ENCODE measurements at places on chromosomes 7 and 10.
A peak's percentile ranks its signal among the peaks of the same experiment; 100 is the strongest.

GRCh38 chr7:18693816-18694215, 198.3 kb downstream of the HDAC9 start:
- no peak for DNase-seq

DNA sequence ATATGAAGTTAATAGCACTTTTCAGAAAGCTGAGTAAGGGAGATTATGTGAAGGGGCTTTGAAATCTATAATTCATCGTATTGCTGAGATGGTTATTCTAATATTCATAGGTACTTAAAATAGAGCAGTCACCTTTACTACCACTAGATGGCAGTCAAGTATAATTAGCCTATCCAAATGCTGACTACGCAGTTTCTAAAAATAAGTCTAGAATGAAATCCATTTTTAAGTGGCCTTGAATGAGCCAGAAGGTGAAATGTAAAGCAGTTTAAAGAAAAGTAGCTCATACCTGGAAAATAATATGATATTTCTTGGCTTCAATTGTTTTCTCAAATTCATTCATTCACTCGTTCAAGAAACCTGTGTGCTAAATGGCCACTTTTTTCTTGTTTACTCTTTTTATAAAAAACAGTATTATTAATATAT, 1277.1 kb downstream of the GATA3 start:
- DNase-seq = peak; percentile 50

DNA sequence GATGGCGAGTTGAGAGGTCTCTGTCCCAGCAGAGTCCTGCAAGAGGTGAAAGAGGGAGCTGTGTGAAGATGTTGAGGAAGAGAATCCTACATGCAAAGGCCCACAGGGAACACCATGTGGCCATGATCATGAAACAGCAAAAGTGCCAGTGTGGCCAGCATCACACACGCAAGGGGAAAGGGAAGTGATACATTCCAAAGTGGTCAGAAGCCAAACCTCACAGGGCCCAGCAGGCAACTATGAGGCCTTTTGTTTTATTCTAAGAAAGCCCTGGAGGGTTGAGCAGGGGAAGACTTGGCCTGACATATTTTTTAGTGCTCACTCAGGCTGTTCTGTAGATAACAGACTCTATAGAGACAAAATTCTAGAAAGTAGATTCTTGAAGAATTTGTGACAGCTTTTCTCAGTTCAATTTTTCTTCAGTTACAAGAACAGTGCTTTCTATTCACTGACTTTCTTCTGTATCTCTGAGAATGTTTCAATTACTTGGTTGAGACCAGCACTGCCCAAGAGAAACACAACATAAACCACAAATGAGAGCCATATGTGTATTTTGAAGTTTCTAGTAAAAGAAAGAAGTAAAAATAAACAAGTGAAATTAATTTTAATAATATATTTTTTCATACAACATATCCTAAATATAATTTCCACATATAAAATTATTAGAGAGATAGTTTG, 82.3 kb downstream of the HTR7 start:
- DNase-seq = no peak

GRCh38 chr10:103695584-103696005, 159.8 kb downstream of the SH3PXD2A start:
- no peak for DNase-seq

Measured in germinal center (tissue), 1 donor.